Endothelial cell (in vitro differentiated cells): ENCODE measurements at places on chromosomes 12 and 14. TPM values are rescaled to one million over a fixed set of nuclear protein-coding genes. Genes with fewer than 3 reads are reported as not detected.
A peak's percentile ranks its signal among the peaks of the same experiment; 100 is the strongest.

DNA sequence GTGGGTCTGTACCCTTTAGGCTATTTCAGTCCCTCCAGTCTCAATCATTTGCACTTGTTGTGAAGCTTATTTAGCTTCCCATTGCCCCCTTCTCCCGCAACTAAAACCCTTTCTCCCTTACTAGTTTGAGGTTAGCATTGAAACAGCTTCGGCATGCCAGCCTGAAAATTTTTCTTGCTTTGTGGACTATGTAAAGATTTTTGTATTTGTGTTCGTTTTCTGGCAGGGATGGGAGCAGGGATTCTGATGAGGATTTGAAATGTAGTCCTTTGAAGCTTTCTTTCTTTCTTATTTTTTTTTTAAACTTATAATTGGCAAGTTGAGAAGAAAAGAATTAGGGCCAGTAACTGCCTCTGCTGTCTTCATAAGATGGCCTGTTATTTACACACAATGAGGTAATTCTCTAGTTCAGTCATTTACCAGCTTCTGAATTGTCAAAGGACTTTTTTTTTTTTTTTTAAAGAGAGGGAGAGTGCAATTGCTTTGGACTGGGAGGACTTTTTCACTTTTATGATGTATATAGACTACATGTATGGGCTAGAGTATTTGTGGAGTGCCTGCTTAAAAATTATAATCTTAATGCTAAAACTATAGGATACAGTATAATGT, 29.0 kb downstream of the PALS1 start:
- no peak for DNase-seq
- H3K36me3 ChIP-seq, result peaks cover 13% of the 10 kb centered on the region
- H3K4me1 ChIP-seq, result peaks cover 9% of the 10 kb centered on the region
- H3K27ac ChIP-seq, result no peak overlapping the region

- H3K4me3 ChIP-seq, result no peak overlapping the region
- peaks cover 12% of the 10 kb centered on the region for H3K4me1 ChIP-seq
- DNase-seq, result no peak
- no peak overlapping the region for H3K27ac ChIP-seq
- H3K27me3 ChIP-seq, result peaks cover under 1% of the 10 kb centered on the region
These were observed 15.6 kb downstream of the DICER1 start for GRCh38 chr14:95141684-95142083.

DNA sequence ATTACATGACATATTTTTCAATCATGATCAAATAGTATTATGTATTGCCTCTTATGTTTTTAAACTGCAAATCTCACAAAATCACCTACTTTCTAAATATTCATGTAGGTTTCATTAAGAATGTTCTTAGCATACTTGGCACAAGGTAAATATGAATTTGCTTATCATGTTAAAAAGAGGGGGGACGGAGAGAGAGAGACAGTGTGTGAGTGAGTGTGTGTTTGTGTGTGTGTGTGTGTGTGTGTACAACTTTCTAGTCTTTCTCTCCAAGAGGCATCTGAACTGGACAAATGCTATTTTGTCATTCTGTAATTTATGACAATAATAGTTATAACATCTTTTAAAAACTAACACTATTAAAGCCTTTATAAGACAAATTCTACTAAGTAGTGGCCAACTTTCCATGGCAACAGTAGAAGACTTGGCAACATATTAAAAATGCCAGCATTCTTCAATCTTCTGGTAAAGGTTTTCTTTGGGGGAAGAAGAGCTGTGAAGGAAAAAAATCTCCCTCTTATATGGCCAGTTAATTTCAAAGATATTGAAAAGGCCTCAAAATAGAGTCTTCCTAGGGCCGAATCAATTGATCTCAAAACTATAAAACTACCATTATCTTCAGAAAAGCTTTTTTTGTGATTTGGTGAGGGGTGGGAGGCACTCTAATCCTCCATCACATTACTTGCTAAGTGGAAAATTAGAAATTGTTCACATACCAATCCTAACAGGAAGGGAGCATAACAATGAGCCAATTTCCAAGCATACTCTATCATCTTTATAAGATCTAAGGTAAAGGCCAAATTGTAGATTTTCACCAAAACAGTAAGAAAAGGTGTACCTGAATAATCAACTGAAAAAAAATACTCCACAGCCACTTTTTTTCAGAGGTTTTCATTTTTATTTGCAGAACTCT, 28.2 kb downstream of the CDK17 start:
- DNase-seq, result no peak
- H3K4me3 ChIP-seq, result no peak overlapping the region
- peaks cover 8% of the 10 kb centered on the region for H3K27me3 ChIP-seq
- H3K4me1 ChIP-seq, result peaks cover 69% of the 10 kb centered on the region

DNA sequence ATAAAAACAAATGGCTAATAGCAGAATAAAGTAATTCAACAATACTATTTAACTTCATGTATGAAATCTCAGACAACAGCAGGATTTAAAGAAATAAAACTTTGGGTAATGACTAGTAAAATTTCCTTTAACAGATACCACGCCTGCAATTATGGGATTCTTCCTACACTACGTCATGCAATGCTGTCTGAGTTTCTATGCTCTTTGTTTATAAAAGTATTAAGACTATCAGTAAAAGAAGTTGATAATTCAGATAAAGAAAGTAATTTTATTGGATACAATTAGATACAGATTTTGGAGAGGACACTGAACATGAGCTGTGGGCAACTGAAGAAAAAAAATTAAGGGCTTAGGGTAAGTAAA, 308.4 kb upstream of the LRFN5 start:
- no peak overlapping the region for H3K27ac ChIP-seq
- no peaks in the 10 kb centered on the region for H3K36me3 ChIP-seq
- H3K27me3 ChIP-seq, result no peaks in the 10 kb centered on the region
- no peak for DNase-seq
- H3K4me1 ChIP-seq, result no peaks in the 10 kb centered on the region
- H3K4me3 ChIP-seq, result no peak overlapping the region

DNA sequence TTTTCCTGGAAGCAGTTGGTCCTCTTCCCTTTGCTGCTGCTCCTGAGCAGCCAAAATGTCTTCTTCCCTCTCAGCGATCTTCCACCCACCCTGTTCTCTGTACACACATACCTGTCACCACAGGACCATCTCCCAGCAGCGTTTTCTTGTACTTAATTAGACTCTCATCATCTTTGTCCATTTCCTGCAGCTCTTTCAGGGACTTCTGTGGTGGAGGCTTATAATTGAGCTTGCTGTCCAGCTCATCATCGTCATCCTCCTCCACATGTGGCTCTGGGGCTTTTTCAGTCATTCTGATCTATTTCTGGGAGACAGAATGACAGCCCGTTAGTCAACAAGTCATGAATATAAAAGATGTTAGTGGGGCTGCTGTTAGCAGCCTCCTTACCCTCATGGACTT, 11.0 kb downstream of the ARHGDIB start:
- peak overlapping the region; percentile 32 for H3K27ac ChIP-seq
- H3K4me3 ChIP-seq, result peak overlapping the region; percentile 72
- no peak for DNase-seq
- peaks cover 40% of the 10 kb centered on the region for H3K36me3 ChIP-seq
- peaks cover 57% of the 10 kb centered on the region for H3K4me1 ChIP-seq

DNA sequence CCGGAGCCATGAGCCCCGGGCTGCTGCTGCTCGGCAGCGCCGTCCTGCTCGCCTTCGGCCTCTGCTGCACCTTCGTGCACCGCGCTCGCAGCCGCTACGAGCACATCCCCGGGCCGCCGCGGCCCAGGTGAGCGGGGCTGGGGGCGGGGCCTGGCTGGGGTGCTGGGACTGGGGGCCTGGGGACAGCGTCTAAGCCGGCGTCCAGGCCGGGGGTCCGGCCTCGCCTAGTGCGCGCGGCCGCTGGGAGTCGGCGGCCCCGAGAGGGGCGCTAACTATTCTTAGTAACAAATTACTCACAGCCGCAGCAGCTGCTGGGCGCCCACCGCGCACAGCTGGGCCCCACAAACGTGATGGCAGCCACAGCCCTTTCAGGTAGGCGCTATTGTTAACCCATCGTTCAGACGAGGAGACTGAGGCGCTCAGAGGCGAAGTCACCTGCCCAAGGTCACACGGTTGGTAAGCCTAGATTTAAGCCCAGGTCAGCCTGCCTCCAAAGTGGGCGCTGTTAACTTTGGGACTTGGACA, 374 bp downstream of the CYP46A1 start:
- peaks cover 14% of the 10 kb centered on the region for H3K27me3 ChIP-seq
- peaks cover 5% of the 10 kb centered on the region for H3K36me3 ChIP-seq
- H3K4me3 ChIP-seq, result no peak overlapping the region
- no peak overlapping the region for H3K27ac ChIP-seq
- peaks cover 24% of the 10 kb centered on the region for H3K4me1 ChIP-seq

GRCh38 chr12:44091948-44092606, 256.2 kb downstream of the TMEM117 start:
- no peaks in the 10 kb centered on the region for H3K27me3 ChIP-seq
- no peak overlapping the region for H3K27ac ChIP-seq
- H3K36me3 ChIP-seq, result no peaks in the 10 kb centered on the region
- no peak for DNase-seq

DNA sequence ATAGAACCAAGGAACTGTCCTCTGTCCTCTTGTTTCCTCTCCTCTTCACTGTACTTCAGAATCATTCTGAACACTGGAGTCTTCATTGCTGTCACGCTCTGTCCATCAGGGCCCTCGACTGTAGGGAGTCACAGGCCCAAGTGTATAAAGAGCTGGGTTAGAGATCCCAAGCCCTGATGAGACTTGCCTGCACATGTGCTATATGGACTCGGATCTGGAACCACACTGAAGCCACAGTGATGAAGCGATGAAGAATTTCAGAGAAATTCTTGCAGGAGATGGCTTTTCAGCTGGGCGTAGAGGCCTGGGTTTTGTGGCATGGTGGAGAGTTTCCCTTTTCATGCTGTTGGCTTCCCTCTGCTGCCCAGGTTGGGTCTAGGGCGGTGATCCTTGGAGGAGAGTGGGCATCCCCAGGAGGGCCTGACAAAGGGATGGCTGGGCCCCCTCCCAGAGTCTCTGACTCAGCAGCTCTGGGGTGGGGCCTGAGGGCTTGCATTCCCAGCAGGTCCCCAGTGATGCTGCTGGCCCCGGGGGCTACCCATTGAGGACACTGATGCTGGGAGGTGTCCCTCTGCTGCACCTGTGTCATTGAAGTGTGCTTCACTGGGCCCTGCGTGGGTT, 39.6 kb upstream of the YY1 start:
- no peak for DNase-seq
- no peak overlapping the region for H3K27ac ChIP-seq
- no peak overlapping the region for H3K4me3 ChIP-seq
- H3K36me3 ChIP-seq, result no peaks in the 10 kb centered on the region
- peaks cover 4% of the 10 kb centered on the region for H3K27me3 ChIP-seq

- no peak overlapping the region for H3K4me3 ChIP-seq
- no peaks in the 10 kb centered on the region for H3K4me1 ChIP-seq
- no peak for DNase-seq
- H3K36me3 ChIP-seq, result no peaks in the 10 kb centered on the region
- no peak overlapping the region for H3K27ac ChIP-seq
- H3K27me3 ChIP-seq, result peaks cover 2% of the 10 kb centered on the region
These were observed 338.1 kb downstream of the SOX5 start for GRCh38 chr12:23611320-23611719.

DNA sequence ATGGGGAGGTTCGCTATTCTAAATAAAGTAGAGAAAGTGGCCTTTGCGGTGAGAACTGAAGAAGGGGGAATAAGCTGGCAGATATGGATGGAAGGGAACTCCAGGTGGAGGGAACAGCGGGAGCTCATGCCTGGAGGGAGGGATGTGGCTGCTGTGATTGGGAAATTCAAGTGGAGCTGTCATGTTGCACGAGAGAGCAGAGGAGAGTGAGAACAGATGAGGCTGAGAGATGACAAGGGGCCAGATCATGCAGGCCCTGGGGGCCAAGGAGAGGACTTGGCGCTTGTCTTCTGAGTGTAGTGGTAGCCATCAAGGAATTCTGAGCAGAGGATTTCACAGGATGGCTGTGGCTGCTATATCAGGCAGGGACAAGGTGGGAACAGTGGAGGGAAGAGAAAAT, 35.0 kb downstream of the TGFB3 start:
- H3K36me3 ChIP-seq, result peaks cover 6% of the 10 kb centered on the region
- no peak overlapping the region for H3K4me3 ChIP-seq
- no peaks in the 10 kb centered on the region for H3K4me1 ChIP-seq
- no peak for DNase-seq
- no peak overlapping the region for H3K27ac ChIP-seq

GRCh38 chr14:89164168-89165073, 252.6 kb downstream of the FOXN3 start:
- H3K27me3 ChIP-seq, result peaks cover 8% of the 10 kb centered on the region
- H3K36me3 ChIP-seq, result peaks cover 45% of the 10 kb centered on the region
- H3K27ac ChIP-seq, result peak overlapping the region; percentile 84
- DNase-seq, result no peak

- no peaks in the 10 kb centered on the region for H3K4me1 ChIP-seq
- no peak overlapping the region for H3K27ac ChIP-seq
- no peaks in the 10 kb centered on the region for H3K27me3 ChIP-seq
- no peak for DNase-seq
These were observed 586.3 kb downstream of the BCL11B start for GRCh38 chr14:98685725-98686124.

DNA sequence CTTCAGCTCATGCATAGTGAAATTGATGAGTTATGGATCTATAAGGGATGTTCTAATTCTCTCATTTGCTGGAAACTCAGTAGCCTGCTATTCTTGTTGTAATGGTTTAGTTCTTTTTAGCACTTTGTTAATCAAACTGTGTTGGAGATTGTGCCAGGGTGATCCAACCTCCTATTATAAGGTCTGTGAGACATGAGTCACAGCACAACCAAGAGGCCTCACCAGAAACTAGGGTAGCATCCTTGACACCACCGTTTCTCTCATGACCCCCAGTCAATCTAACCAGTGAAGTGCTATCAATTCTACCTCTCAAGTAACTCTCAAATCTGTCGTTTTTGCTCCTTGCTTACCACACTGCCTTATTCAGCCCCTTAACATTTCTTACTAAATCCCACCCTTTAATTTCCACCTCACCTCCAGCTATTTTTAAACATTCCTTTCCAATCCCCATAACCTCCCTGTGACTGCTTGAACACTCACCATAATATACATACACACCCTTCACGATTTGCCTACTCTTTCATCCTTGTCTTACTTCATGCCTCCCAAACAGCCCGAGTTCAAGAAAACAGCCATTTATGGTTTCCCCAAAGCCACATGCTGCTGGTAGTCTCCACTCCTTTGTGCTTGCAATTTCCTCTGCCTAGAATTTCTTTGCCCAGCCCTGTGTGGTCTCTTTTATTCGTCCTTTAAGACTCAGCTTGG, 53.9 kb upstream of the NUDT4 start:
- H3K27me3 ChIP-seq, result peaks cover 2% of the 10 kb centered on the region
- H3K4me1 ChIP-seq, result peaks cover 4% of the 10 kb centered on the region
- DNase-seq, result no peak
- H3K27ac ChIP-seq, result no peak overlapping the region

- no peak overlapping the region for H3K27ac ChIP-seq
- no peaks in the 10 kb centered on the region for H3K4me1 ChIP-seq
- DNase-seq, result no peak
- no peak overlapping the region for H3K4me3 ChIP-seq
- no peaks in the 10 kb centered on the region for H3K27me3 ChIP-seq
These were observed 256.8 kb upstream of the DDHD1 start for GRCh38 chr14:53409969-53410368.

GRCh38 chr14:21703357-21704326, 30.0 kb upstream of the OR4E1 start:
- H3K4me3 ChIP-seq, result no peak overlapping the region
- peaks cover 2% of the 10 kb centered on the region for H3K27me3 ChIP-seq
- H3K36me3 ChIP-seq, result peaks cover 4% of the 10 kb centered on the region
- no peaks in the 10 kb centered on the region for H3K4me1 ChIP-seq
- no peak overlapping the region for H3K27ac ChIP-seq

MYO1H gene
- total RNA-seq, result 4.4 TPM

SMIM41 gene
- not detected for total RNA-seq
